ENCODE measurements at places on chromosomes 6 and 20. TPM values are rescaled to one million over a fixed set of nuclear protein-coding genes. Genes with fewer than 3 reads are reported as not detected.

The TAF11 gene
- total RNA-seq: 20.0 TPM

DNA sequence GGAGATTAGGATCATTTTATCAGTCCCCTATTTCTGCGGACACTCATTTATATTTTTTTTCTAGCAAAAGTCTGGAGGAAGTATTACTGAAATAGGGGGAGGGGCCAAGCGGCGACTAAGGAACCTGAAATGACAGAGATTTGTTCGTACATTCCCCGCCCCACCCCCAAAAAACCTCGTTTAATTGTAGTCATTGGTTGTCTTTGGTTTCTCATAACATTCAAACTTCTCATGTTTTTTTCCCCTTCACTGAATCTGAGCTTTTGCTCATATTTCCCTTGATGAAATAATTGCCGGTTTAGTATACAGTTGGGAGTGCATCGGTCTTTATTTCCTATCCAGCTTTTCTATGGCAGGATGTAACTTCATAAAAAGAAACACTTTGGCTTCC lies 768 bp upstream of the FYN start:
- no peak for ATAC-seq

- peak; percentile 62 for ATAC-seq
These were observed 20.2 kb downstream of the LEMD2 start for GRCh38 chr6:33768644-33769120.

The PSORS1C2 gene
- 0.40 TPM for total RNA-seq

DNA sequence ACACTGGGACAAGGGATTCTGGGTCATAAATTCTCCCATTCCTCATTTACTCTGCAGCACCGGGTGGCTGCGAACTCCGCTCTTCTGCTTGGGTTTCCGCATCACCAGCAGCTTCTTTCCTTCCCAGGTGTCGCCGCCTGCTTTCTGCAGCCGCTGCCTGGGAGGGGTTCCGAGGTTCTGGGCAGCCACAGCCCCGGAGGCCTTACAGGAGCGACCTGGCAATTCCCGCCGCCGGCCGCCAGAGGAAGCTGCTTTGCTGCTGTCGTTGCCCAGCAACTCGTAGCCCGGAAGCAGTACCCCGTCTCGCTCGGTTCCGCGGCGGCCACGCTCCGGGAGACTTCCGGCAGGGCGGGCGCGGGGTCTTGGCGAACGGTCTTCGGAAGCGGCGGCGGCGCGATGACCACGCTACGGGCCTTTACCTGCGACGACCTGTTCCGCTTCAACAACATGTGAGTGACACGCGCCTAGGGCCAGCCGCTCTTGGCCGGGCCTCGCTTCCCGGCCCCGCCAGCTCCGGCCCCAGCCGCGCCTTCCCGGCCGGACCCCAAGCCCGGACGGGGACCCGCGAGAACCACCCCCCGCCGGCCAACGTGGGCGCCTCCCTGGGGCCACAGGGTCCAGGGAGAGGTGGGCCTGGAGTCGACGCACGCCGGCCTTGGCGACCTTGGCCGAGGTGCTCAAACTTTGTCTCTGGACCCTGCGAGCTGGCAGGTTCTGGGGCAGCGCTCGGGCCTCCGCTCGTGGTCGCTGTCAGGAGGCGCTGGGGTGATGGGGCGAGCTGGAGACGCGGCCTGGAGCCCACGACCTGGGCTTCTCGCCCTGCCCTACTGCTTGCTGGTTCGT lies at the start of gene NAA20:
Gene NAA20, plus strand, starts transcription at position 362 of the 843 bp plus-strand sequence. Its CDS starts 35 bp downstream, at position 397.
- peak; percentile 87 for ATAC-seq

- ATAC-seq: no peak
These were observed 284.3 kb upstream of the KHDRBS2 start for GRCh38 chr6:62570372-62570771.

GRCh38 chr6:119346450-119346849 lies 3.1 kb downstream of the MAN1A1 start:
- ATAC-seq: no peak

The ENPP3 gene
- total RNA-seq: 0.24 TPM

DNA sequence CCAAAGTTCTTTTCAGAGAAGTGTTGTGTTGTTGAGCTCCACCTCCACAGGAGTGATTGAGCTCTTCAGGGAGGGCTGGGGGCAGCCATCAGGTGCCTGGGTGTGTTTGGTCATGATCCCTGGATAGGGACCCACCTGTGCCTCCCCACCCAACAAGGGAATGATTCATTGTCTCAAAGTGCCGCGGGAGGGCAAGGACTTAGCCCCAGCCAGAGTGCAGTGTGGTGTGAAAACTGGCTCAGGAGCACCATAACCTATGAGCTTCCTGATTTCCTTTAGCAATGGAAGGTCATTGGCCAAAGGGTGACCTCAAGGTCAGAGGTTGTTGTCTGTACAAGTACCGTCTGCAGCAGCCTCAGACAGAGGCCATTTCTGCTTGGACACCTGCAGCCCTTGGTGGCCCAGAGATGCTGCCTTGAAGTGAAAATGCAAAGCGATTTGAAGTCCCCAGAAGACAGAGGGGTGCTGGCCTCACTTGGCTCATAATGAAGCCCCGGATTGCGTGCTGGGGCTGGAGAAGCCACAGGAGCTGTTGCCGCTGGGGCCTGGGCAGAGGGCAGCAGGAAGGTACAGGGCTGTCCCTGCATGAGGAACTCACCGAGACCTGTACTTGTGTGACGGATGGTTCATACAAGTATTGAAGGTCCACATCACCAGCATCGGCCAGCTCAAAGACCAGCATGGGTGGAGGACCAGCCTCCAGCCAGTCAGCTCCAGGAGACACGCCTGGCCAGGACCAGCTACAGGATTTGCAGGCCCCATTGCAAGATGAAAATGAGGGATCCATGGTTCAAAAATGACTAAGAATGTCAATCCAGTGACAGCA lies 100.6 kb upstream of the DUSP22 start:
- no peak for ATAC-seq

- no peak for ATAC-seq
These were observed 729.6 kb upstream of the GJE1 start for GRCh38 chr6:141403103-141403502.

GRCh38 chr20:51802170-51802751 lies at the start of gene SALL4:
TSS of gene SALL4 (minus strand) at chr20:51802521. CDS start at chr20:51802408, 113 bp downstream.
- ATAC-seq: no peak

GRCh38 chr20:32823078-32823477 lies 3.3 kb downstream of the MAPRE1 start:
- no peak for ATAC-seq

The ATP9A gene
- 29.3 TPM for total RNA-seq

DNA sequence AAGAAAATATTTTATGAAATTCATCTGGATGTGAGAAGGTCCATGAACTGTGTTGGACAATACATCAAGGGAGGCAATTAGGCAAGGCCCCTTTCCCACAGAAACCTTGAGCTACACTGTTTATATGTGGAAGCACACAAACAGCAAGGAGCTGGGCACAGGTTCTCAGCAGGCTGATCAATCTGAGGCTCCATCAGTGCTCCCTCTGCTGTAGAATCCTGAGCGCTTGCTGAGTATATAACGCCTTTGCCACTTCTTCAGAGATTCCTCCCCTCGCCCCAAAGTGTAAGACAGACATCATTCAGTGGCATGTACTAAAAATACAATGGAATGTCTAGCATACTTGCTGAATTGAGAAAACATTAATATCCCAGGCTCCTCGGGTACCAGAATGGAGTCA lies 146.9 kb downstream of the PRKN start:
- ATAC-seq: no peak

- ATAC-seq: peak; percentile 54
These were observed 10.4 kb upstream of the ZFAND3 start for GRCh38 chr6:37809197-37809543.

The MAPK14 gene
- 39.9 TPM for total RNA-seq

The CYP39A1 gene
- total RNA-seq: 3.4 TPM

DNA sequence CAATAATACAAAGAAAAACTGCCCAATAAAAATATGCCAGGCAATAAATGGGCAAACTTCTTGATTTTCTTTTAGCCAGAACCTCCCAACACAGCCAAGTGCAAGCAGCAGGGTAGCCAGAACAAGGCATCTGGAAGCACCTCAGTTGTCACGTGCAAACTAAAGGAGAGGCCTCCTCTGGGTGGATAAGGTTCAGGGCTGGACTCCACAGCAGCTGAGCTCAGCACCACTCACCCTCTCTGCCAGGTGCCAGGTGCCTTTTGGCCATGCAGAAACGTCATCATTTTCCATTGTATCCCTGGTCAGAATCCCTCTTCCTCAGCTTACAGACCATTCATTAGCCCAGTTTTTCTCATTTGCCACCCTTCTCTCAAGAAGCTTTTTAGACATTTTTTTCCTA lies 52.7 kb downstream of the SOD2 start:
- ATAC-seq: no peak

DNA sequence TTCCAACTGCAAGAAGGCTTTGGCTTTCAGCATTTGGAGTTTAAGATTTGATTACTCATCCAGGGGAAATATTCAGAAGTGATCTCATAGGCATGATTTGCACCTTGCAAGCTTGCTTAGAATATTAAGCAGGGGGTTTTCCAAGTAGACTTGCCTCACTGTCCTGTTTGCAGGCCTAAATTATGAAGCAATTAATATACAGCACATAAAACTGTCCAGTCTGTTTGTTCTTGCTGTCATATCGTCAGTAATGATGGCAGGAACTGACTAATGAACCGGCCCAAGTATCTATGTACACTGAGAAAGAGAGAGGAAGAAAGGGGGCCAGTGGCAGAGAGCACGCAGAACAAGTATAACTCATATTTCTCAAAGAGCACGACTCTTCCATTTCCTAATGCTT lies 212.5 kb upstream of the SUPT3H start:
- peak; percentile 91 for ATAC-seq

The PKIB gene
- 0.88 TPM for total RNA-seq
